ENCODE measurements at places on chromosomes 7 and 10.

- DNase-seq, result no peak
These were observed 43.9 kb downstream of the LUC7L2 start for GRCh38 chr7:139403601-139404000.

- DNase-seq, result no peak
These were observed 72.5 kb upstream of the CTBP2 start for GRCh38 chr10:125232841-125233240.

GRCh38 chr10:70293169-70293843 lies 9.5 kb upstream of the NPFFR1 start:
- DNase-seq, result no peak

DNA sequence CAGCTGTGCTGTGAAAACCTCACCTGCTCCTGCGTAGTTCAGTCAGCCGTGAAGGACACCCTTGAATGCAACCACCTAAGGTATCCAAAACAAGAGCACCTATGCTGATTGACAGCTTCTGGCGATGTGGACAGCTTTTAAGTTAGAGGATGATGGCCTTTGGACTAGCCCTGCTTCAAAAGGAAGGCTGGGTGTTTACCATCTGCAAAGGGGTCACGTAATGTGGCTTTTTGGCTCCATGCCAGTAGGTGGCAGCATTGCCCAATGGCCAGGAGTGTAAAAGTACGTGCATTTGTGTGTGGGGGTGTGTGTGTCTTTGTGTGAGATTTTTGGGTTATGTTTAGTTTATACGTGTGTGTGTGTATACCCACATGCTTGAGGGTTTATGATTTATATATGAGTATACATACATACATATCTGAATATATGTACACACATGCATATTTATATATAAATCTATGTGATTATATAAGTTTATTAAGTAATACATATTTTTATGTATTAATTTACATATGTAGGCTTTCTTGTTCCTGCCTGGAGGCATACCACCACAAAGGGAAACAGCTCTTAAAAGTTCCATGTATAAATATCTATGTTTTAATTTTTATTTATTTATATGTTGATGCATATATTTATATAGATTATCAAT lies 236.3 kb upstream of the ANKRD30A start:
- DNase-seq, result no peak

DNA sequence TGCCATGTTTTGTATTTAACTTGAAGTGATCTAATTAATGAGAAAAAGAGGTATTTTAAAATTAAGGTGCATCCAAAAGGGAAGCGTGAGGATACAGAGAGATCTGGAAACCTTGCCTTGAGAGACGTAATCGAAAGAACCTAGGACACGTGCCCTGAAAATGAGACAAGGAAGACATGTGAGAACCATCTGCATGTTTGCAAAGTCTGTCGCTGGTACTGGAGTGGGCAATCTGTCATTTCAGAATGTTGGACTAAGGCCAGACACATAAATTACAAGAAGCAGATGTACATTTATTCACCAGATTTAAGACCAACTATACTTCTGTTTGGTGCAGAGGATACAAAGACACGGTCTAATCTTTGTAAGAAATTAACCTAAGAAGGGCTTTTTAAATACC lies 9.2 kb downstream of the AGR2 start:
- DNase-seq, result no peak

DNA sequence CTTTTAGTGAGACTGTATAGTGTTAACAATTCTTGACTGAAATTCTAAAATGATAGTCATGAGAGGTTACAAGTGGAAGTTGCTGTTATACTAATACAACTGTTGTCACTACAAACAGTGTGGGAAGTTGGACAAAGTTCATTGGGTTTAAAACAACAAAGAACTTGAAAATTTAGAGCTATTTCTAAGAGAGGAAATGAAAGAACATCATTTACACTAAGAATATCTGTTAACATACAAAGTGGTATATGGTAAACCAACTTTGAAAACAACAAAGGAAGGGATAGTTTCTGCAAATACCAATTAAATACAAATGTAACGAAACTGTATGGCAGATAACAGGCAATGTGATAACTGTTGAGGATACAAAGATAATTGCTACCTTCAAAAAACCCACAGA lies 11.6 kb downstream of the MTPN start:
- no peak for DNase-seq

DNA sequence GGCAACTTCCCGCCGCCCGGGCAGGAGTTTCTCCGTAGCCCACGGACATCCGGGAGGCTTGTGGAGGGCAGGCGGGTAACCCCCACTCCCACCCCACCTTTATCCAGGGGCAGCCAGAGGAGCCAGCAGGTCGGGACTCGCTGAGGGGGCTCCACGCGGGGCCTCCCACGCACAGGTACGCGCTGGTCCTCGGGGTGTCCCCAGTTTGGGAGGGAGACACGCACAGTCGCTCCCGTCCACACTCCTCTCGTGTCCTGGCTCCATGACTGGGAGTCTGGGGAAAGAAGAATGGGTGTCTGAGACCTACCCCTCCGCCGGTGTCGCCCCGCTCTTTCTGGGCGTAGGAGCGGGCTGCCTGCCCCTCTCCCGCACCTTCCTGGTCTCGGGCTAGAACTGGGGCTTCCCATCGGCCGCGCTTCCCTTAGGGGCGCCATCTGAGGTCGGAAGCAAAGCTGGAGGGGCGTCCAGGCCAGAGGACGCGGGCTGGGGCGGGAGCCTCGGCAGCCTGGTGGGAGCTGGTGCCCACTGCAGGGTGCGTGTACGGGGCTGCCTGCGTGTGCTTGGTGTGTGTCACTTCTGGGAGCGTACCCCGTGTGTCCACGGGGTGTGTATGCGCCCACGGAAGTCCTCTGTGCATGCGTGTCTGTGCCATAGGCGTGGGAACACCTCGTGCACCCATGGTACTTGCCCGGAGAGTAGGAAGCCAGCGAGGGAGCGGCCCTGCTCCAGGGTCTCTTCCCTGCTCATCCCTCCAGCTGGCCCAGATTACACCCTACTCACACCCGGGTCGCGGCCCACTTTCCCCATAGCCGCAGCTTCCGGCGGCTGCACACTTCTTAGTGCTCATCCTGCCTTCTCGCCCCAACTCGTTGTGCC lies 73.0 kb upstream of the LEP start:
- DNase-seq, result no peak

DNA sequence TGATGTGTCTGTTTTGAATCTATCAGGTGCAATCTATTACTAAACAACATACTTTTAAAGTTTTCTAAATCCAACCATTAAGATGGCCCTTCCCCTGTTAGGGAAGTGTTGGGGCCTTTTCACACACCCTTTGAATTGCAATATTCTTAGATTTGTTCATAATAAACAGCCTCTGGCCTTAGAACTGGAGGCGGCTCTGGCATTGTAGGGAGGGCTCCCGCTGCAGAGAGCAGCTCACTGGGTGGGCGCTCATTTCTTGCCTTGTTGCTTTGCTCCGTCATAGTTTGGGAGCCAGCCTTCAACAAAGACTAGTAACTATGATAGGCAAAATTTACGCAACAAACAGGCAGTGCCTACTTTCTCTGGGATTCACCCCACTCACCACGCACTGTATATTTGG lies 4.2 kb upstream of the HOXA10 start:
- no peak for DNase-seq

GRCh38 chr7:5414916-5415315 lies 8.7 kb downstream of the TNRC18 start:
- no peak for DNase-seq

DNA sequence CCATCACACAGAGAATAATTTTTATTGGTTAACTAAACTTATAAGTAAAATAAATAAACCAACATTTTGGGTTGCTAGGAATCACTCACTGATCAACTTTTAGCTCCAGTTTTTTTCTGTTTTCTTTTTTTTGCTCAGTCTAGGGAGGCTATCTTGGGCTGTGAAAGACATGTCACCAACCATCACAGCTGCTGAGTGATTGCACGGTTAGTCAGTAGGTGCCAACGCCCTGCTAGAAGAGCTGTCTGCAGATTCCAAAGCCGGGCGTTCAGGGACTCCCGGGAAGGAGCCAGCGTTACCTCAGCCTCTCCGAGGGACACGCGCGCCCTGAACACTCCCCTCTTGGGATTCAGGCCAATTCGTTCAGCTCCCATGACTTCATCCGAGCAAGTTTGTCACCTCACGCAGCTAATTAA lies 604 bp upstream of the STAM start:
- DNase-seq, result no peak

GRCh38 chr10:107616031-107616430 lies 451.5 kb upstream of the SORCS1 start:
- DNase-seq, result no peak

DNA sequence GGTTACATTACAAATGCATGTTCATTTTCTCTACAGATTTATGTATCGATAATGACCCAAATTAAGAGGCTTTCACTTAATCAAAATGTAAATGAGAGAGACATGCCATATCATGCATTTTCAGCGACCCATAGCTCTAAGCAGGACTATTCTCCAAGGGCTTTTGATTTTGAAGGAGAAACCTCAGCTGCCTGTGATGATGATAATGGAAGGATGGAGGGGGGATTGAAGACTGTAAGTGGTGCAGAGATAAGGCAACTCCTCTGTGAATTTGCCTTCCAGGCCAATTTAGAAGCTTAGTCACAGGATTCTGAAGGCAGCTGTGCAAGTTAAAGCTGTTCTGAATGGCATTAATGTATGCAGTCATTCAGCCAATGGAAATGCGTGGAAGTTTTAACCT lies 8.3 kb downstream of the VSTM2A start:
- no peak for DNase-seq

DNA sequence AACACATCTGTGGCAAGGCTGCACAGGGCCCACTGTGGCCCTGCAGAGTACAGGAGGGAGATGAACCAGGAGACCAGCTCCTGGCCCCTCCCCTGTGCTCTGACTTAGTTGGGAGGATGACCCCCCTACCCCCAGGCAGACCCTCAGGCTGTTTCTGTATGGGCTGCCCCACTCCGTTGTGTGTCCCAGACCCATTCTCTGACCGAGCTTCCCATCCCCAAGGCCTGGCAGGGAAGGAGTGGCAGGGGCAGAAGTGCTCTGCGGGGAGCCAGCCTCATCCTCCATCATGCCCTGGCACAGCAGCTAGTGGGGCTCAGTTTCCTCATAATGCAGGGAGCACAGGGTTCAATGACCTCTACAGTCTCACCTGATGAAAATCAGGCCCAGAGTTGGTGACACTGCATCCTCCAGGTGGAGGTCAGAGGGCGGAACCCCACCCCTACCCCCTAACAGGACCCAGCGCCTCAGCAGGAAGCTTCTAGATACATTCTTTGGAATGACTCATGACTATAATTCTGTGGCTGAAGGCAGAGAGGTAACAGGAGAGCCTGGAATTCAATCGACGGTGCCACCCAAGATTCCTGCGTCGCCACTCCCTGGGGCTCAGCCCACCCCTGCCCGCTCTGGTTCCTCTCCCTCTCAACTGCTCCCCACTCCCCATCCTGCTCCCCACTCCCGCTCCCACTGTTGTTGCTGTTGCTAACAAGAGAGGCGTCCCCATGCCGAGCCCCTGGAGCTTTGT lies 18.2 kb downstream of the PODXL start:
- no peak for DNase-seq

- DNase-seq, result no peak
These were observed 361.4 kb downstream of the KIF20B start for GRCh38 chr10:90062786-90063185.

DNA sequence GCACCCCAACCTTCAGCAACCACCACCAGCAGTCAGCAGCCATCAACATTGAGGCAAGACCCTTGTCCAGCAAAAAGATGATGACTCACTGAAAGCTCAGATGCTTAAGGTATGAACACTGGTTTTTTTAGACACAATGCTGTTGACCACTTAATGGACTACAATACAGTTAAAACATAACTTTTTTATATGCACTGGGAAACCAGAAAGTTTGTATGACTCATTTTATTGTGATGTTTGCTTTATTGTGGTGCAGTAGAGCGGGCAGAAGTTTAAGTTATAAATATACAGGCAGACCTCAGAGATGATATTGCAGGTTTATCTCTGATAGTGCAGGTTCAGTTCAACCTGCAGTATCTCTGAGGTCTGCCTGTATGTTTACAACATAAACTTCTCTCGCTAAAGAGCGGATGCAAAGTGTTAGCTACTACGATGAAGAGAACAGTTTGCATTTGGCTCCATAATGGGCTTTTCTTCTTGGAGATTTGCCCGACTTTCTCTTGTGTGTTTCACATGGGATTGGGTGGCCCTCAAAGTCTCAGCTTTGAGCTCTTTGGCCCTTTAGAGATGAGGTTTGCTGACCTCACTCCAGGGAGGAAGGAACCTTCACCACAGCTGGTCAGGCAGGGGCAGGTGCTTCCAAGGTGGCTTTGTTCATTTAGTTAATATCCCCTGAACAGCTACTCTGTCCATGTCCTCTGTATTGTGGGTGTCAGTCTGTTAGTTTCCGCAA lies 84.4 kb upstream of the SHH start:
- DNase-seq, result no peak

GRCh38 chr10:126504761-126505112 lies 116.5 kb upstream of the ADAM12 start:
- no peak for DNase-seq

DNA sequence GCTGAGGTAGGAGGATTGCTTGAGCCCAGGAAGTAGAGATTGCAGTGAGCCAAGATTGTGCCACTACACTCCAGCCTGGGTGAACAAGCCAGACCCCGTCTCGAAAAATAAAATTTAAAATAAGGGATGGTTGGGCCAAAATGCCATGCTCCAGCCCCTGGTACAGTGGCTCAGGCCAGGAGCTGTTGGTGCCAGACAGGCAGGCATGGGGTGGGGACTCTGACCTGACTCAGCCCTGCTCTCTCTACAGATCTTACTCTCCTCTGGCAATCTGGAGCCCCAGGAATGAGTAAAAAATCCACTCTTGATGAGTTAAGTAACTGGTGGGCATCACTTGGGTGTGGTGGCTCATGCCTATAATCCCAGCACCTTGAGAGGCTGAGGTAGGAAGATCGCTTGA lies 8.4 kb upstream of the TMEM120A start:
- no peak for DNase-seq

- DNase-seq, result no peak
These were observed 87.6 kb upstream of the NEBL start for GRCh38 chr10:20984662-20985061.

DNA sequence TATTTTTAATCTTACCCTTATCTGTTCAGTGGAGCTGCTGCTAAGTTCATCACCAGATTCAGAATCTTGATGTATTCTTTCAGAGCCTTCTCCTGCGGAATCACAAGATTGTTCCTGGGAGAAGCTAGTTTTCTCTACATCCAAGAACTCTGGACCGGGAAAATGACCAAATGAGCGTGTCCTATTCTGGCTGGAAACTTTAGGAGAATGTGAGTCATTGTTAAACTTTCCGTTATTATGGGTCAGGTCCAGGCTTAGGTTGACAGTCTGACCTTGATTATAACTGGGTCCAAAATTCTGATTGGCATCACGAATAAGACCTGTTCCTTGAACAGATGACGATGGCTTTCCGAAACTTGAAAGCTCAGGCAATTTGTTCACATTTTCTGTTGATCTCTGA lies 20.5 kb downstream of the ARHGAP12 start:
- DNase-seq, result no peak

DNA sequence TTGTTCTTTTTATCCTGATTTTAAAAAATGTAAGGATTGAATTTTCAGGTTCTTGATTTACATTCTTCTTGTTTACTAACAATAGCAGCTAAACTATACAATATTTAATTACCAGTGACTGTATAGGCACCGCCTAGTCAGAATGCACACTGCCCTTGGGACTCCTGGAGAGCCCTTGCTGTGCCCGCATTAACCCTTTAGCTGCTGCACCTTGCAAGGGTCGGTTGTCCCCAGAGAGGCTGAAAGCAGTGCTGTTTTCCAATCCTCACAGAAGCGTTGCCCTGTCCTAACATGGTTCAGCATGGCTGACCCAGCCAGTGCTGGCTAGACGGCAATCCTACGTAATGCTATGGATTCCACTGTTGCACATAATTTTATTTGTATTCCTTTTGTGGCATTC lies 102.6 kb downstream of the HECW1 start:
- no peak for DNase-seq

GRCh38 chr10:113158183-113158582 lies 208.1 kb downstream of the TCF7L2 start:
- DNase-seq, result no peak

Measured in HS-5 (cell line).